Astrocyte of the spinal cord (primary cell): ENCODE measurements at places on chromosomes 2 and 18.

DNA sequence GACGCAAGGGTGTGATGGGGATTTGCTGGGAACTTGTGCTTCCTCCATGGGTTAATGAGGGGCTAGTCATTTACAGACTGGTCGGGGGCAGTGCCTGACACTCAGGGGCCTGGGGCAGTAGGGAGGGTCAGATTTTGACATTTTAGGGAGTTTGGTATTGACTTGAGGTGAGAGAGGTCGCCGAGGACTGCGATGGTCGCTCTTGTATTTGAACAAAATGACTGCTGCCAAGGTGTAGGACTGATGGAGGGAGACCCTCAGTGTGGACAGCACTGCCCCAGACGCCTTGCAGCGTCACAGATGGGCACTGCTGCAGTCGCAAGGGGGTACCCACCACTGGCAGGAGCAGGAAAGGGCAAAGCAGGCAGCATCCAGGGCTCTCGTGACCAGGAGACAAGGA lies 182.9 kb downstream of the RTP5 start:
- DNase-seq = no peak

- DNase-seq = no peak
Observed at GRCh38 chr2:12661489-12661888, 55.2 kb upstream of the TRIB2 start.

GRCh38 chr18:29430416-29430815 lies 1253.5 kb upstream of the CDH2 start:
- DNase-seq = no peak

DNA sequence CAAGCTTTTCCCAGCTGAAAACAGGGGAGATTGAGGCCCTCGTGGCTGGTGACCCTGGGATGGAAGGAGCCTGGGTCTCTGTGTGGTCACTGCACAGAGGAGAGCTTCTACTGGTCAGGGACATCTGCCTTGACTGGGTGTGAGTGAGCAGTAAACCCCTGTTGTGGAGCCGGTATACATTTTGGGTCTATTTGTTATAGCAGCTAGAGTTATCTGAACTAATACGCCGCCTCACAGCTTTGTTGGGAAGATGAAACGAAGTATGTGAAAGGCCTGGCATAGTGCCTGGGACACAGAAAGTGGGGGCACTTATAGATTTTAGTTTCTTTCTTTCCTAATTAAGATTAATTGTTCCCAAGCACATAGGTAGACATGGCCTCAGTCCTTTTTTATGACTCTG lies 72.2 kb upstream of the HPCAL1 start:
- DNase-seq = no peak

DNA sequence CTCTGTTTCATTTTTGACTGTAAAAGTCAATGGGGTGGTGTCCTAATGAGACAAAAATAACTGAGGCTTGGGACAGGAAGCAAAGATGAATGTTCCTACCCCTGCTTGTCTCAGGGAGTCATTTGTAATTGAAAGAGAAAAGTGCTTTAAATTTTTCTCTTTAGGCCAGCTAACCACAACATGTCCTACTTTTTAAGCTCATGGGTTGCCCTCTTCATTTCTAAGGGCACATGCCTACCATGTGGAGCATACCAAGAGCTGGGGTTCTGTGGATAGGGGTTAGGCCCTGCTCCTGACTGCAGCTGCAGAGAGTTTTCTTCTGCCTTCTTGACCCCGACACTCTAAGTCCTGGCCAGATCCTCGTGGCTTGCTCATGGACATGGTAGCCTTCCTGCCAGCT lies 96.8 kb upstream of the ARL4C start:
- DNase-seq = peak; percentile 21

GRCh38 chr2:126886211-126886915 lies 12.3 kb upstream of the TEX51 start:
- peak; percentile 12 for DNase-seq

DNA sequence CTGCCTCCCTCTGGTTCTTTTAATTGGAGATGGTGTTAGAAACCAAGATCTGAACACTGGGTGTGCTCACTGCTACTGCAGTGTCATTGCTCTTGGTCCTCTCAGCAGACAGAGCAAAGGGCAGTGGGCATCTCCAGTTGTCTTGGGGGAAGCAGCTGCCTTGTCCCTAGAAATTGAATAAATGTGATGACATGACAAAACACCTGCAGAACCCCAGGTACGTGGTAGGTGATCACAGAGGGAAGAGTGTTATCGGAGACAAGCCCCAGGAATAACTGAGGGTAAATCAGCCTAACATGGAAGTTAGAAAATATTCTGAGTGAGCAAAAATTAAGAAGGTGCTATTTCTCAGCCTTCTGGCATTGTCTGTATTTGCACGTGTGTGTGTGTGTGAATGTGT lies 311.9 kb upstream of the HDAC4 start:
- DNase-seq = no peak

GRCh38 chr18:30623401-30624065 lies 419.0 kb downstream of the DSC3 start:
- peak; percentile 72 for DNase-seq
